Inflammatory macrophage treated with lipopolysaccharide for 1 hour (primary cell): ENCODE measurements at places on chromosomes 13 and 19.

- DNase-seq = peak; percentile 99
Observed at GRCh38 chr19:51811344-51811743, 16.4 kb downstream of the FPR3 start.

DNA sequence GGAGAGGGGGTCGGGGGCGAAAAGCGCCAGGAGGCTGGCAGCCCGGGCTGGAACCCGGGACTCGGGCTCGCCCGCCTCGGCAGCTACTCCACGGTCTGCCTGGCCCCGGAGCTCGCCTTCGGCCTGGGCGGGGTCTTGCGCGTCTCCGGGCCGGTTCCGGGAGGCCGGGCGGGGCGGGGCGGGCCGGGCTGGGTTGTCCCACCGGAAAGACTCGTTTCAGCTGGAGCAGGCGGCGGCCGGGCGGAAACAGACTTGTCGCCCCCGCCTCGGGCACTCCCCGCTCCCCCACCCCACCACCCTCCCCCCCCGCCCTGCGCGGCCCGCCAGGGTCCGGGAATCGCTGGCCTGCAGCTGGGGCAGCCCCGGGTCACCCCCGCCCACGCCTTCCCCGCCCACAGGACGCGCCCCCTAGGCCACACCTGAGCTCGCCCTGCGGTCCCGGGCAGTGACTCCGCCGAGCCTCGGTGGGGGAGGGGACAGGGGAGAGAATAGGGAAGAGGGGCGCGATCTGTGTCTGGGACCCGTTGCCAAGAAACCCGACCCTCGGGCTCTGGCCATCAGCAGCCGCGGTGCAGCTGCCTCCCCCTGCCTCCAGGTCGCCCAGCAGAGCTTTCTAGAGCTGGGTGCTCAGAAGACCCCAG lies 109.4 kb downstream of the KCTD15 start:
- DNase-seq = no peak

DNA sequence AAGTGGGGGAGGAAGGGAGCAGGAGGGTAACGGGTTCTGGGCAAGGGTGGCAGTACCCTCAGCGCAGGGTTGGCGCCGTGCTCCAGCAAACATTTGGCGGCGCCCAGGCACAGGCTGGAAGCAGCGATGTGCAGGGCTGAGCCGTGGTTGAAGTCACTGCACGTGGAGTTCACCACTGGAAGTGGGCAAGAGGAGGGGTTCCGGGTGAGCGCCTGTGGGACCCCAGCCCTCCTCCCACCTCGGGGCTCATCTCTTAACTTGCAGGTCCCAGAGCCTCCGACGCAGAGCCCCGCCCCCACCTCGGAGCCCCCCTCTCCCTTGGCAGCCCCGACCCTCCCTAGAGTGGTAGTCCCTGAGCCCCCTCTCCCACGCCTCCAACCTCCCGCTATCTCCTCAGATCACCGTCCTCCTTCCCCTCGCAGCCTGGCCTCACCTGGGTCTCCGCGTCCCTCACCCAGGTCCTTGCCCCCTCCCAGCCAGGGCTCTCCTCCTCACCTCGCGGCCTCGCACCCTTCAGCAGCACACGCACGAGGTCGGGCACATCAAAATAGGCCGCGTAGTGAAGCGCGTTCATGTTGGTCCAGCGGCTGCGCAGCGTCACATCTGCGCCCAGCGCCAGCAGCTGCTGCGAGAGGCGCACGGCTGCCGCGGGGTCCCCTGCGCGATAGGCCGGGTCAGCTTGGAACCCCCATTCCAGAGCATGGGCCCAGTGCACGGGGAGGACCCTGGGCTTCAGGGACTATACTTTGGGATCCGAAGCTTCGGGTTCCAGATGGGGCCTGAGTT lies 6.4 kb downstream of the CLIP3 start:
- no peak for DNase-seq

- peak; percentile 22 for DNase-seq
Observed at GRCh38 chr13:87669379-87669978, 1.7 kb upstream of the SLITRK5 start.

DNA sequence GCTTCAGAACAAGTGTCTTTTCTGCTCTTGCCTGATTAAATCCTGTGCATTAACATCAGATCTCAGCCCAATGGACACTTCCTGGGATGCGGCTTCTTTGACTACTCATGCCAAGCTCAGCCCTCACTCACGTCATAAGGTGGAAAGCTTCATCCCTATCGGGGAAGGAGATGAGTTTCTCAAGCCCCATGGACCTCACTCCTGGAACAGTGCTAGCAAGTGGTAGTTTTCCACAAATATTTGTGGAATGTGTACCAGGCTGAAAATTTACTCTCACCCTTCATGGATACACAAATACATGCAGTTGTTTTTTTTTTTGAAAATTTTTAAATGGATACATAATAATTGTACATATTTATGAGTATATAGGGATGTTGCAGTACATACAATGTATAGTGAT lies 34.6 kb upstream of the FARP1 start:
- no peak for DNase-seq

- no peak for DNase-seq
Observed at GRCh38 chr13:40974460-40975407, 44.4 kb downstream of the ELF1 start.

GRCh38 chr19:21022996-21023395 lies 2.5 kb downstream of the ZNF430 start:
- peak; percentile 98 for DNase-seq

- no peak for DNase-seq
Observed at GRCh38 chr13:57314897-57315520, 148.0 kb downstream of the PRR20E start.

GRCh38 chr13:32585550-32586079 lies 637 bp upstream of the PDS5B start:
- no peak for DNase-seq

DNA sequence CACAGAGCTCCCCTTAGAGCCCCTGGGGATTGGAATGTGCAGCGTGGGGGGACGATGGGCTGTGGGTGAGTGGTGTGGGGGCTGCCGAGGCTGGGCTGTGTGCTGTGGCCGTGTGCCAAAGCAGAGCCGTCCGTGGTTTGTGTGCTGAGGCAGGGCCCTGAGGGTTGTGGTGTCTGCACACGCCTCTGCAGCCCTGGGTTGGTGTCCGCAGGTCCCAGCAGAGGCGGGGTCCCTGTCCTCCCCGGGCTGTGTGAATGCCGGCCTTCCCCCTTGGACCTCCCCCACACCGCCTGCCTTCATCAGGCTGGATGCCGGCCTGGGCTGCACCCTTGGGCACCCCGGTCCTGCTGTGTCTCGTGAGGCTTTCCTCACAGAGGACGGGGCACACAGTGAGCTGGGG lies 26.1 kb downstream of the DOT1L start:
- DNase-seq = no peak

- DNase-seq = no peak
Observed at GRCh38 chr19:46604781-46605355, 3.7 kb downstream of the CALM3 start.

DNA sequence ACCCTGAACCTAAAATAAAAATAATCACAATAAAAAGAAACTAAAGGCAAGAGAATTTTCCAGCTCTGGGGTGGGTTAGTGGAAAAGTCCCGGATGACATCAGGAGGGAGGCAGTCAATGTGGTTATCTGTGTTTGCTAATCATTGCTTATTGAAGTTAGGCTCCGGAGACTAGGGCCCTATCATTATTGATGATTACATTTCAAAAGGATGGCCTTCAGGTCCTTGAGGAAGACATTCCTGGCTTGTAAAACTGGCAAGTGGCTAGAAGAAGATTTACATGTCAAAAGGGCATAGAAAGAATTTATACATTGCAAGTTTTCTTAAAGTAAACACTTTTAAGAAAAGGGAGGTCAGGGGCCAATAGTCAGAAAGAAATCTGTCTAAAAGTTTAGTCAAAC lies 123.4 kb downstream of the POSTN start:
- DNase-seq = no peak

DNA sequence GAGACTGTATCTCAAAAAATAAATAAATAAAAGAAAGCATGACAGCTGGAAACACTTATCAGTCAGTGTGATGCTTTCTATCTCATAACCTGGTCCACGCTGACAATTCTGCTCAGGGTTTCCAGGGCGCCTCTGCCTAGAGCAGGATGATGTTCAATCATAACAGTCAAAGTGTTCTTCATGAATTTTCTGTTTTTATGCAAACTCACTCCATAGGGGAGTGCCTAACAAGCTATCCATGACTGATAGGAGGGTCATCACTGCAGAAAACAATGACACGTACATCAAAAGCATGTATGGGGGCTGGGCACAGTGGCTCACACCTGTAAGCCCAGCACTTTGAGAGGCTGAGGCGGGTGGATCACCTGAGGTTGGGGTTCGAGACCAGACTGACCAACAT lies 41.4 kb upstream of the ZNF83 start:
- no peak for DNase-seq

DNA sequence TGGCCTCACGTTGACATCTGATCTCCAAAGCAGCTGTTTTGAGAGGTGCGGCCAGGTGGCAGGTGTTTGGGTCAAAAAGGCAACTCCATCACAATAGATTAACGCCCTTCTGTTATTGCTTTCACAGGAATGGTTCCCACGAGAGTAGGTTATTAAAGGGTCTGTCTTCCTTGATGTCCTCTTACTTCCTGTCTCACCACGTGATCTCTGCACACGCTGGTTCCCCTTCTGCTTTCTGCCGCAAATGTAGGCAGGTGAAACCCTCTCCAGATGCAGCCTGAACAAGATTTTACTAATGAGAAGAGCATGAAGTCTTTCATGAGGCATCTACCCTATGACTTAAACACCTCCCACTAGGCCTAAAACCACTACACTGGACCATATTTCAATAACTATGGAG lies 22.8 kb upstream of the ZNF564 start:
- no peak for DNase-seq

GRCh38 chr13:112970552-112971287 lies 1.7 kb downstream of the MCF2L start:
- DNase-seq = no peak

DNA sequence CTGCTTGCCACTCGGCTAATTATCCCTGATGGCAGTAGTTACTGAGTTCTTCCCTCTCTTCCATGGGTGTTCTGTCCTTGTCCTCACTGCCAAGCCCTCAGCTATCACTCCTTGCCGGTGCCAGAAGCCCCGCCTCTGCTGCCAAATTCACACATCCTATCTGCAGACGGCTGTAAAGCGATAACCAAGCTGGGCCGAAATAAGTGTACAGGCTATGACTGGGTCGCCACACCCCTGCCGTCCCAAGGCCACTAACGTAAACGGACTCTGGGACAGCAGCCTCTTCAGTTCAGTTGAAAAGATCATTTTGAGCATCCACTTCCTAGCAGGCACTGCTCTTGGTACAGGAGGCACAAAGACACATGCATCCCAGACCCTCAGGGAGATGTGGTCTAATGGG lies 13.3 kb downstream of the SLC7A1 start:
- no peak for DNase-seq

DNA sequence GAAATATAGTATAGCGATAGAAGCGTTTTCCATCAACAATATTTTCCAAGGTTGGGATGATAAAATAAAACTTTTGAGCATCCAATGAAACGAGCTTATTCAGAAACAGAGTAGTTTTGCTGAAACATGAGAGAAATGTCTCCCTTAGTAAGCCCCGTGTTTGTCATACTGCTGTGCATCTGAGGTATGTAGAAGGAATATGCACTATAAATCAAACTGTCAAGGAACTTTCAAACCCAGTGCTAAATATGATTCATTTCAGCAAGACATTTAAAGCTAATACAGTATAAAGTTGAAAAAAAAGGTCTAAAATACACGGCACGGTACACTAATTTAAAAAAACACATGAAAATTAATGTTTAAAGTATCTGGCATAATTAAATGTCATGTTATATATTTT lies 546.2 kb downstream of the SLITRK5 start:
- no peak for DNase-seq

GRCh38 chr13:51255556-51255955 lies 33.4 kb downstream of the FAM124A start:
- DNase-seq = no peak

DNA sequence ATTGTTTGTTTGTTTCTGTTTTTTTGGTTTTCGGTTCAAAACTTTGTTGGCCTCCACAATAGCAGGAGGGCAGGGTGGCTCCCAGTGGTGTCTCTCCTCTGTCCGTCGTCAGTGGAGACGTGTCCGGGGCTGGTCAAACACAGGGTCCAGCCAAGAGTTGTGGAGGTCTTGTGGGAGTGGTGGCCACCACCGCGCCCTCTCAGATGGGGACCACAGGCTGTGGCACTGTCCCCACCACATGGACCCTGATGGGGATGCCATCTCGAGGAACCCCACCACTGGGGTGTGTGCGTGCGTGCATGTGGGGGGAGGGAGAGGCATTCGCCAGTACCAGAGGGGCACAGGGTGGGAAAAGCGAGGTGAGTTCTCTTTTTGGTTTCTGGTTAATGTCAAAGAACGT lies 13.8 kb downstream of the ZNF574 start:
- no peak for DNase-seq

GRCh38 chr19:21593934-21594820 lies 88.8 kb downstream of the ZNF429 start:
- DNase-seq = peak; percentile 84

DNA sequence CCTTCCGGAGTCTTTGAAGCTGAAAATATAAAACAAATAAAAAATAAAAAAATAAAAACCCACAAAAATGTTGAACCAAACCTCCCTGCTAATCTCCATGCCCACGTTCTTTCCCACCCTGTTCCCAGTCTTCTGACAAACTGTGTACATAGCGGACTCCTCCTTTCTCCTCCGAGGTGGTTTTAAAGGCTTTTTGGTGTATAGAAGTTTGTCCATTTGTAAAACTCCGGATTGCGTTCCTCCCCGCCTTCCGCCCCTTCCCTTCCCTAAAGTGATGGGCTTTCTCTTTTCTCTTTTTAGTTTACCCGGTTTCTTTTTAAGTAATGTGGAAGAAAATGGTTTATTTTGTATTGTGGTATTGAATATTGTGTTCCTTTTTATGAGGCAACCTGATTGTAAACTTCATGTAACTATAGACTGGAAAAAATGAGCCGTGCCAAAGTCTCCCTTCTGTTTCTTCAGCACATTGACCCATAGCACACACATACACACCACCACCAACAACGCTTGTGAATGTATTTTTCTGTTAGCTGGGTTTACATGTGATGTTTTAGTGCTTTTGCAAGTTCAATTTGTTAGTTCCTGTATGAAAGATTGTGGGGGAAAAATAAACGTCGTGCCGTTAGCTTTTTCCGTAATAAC lies 4.4 kb downstream of the ZIC2 start:
- DNase-seq = no peak

DNA sequence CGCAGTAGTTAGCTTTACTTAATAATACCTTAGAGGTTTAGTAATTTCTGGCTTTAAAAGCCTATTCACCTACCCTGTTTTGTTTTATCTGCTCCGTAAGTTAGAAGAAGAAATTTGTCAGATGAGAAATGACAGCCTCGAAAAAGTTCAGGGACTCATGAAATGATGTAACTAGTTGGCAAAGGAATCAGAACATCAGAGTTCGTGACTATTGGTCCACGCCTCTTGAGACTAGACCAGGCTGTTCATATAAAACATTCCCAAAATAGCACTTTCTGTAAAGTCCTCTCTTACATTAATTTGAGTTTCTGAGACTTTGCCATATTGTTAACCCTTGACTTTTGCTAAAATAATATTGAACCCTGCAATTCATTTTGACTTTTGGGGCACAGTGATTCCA lies 92.0 kb downstream of the HS6ST3 start:
- no peak for DNase-seq

GRCh38 chr13:110154410-110154933 lies 152.5 kb downstream of the COL4A1 start:
- peak; percentile 51 for DNase-seq

GRCh38 chr13:106118050-106118449 lies 417.4 kb downstream of the EFNB2 start:
- no peak for DNase-seq

GRCh38 chr13:42283574-42283973 lies 11.6 kb downstream of the AKAP11 start:
- no peak for DNase-seq

GRCh38 chr19:48249502-48250014 lies 6.2 kb downstream of the CARD8 start:
- DNase-seq = peak; percentile 86

GRCh38 chr19:6716610-6716970 lies 3.9 kb downstream of the C3 start:
- DNase-seq = no peak
